ENCODE measurements at places on chromosomes 13 and 19.

DNA sequence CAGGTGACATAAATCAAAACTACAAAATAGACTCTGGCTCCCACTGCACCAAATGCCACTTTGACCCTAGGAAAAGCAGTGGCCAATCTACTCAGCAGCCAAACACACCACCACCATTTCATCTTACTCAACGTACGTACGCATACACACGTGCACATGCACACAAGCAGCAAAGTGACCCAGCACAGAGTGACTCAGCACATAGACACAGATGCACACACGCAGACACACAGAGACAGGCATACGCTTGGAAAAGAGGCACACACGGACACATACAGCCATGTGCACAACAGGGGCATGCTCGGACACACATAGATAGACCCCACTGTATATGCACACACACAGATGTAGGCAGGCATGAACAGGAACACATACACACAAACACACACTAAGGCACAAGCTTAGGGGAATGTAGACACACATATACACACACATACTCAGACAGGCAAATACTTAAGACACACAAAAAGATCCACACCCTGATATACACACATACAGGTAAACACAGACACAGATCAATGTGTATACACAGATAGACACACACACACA lies 37.3 kb downstream of the PEPD start:
- DNase-seq: no peak

DNA sequence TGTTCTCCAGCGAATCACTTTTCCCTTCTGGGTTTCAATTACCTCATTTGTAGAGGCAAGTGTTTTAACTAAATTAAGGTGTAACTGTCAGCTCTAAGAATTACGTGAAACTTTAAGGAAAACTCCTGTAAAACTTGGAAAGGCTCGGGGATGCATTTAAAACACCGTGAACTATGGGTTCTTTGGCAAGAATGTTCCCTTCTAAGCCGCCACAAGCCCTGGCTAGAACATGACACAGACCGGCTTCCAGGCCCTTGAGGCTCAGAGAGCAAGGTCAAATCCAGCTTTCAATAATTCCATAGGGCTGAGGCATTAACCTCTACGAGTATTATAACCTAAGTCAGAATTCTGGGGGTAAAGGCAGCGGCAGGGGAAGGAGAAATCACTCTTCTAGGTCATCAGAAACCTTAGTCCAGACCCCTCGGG lies 685 bp downstream of the VWA8 start:
- DNase-seq: no peak

- no peak for DNase-seq
Observed at GRCh38 chr19:12745166-12745897, 6.3 kb upstream of the BEST2 start.

DNA sequence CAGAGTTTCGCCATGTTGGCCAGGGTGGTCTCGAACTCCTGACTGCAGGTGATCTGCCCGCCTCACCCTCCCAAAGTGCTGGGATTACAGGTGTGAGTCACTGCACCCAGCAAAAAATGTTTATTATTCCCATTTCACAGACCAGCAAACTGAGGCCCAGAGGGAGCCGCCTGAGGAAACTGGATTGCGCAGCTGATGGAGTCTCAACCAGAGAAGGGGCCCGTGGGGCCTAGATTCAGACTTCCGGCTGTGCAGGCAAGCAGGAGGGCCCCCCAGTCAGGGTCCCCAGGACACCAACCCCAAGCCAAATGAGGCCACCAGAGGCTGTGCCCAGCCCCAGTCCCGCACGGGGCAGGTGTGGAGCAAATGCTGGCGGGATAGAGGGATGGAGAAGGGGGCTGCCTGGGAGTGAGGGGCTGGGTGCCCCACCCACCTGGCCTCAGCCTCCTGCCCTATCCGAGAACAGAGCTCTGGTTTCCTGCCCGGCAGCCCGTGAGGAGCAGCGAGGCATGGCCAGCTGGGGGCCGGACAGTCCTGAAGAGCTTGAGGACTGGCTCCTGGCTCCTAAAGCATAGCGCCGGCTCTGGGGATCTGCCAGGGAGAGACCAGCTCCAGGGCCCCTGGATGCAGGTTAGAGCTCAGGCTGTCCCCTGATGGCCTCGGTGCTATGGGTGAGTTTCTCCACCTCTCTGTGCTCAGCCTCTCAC lies 22.0 kb downstream of the MISP start:
- no peak for DNase-seq

DNA sequence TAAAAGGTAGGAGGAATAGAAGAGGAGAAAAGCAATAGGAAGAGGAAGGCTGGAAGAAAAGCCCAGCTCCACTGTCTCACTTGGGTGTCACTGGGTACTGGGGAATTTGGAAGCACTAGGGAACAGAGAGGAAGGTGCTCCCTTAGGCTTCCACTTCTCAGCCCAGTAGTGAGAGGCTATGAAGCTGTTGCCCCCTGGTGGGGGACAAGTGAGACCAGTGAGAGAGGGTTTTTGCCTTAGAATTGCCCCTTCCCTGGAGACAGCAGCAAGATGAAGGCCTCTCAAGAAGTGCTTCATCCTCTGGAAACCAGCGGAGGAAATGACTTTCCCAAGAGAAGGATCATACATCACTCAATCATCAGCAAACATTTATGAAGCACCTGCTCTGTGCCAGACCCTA lies 4.7 kb upstream of the ZNF606 start:
- DNase-seq: no peak

DNA sequence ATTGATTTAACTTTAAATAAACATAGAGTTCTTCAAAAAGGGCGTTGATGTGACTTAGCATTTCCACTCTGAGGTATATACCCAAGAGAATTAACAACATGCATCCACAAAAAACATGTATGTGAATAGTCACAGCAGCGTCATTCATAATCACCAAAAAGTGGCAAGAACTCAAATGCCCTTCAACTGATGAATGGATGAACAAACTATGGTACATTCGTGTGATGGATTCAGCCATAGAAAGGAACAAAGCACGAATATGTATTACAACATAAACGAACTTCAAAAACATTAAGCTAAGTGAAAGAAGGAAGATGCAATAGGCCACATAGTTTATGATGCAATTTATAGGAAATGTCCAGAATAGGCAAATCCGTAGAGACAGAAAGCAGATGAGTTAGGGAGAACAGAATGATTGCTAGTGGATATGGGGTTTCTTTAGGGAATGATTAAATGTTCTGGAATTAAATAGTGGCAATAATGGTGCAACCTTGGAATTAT lies 72.3 kb upstream of the UQCRFS1 start:
- DNase-seq: no peak

DNA sequence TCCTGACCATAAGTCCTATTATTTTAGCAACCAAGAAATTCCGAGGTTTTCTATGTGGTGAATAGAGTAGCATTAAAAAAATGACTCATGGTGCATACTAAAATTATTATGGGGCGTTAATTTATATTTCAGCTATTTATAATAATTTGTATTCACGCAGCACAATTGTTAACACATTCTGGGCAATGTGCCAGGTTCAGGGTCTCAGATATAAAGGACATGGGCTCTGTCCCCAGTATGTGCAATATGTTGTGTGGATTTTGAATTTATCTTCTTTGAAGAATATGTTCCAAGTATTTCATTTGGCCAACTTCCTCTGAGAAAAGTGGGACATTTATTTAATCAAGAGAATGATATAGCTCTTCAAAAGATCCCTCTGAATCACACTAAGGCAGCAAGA lies 1434.7 kb upstream of the PRR20A start:
- DNase-seq: no peak

GRCh38 chr19:43741075-43741825 lies 13.5 kb downstream of the SMG9 start:
- DNase-seq: no peak
